ENCODE measurements at places on chromosomes 2 and 18.

DNA sequence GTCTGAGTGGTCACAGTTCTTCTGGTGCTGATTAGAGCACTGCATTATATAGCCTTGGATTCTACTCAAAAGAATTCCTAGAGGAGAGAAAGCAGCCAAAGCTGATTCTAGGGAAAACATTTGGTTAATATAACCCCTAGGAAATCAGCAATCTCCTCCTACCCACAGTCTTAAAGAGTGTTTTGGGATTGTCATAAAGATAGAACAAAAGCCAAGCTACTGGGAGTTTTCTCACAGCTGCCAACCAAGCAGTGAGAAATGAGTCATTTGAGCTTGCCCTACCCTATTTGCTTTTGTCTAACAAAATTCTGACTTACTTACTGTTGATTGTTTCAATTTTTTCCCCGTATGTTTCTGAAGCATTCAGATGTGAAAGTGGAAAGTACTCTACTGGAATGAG, 469.3 kb downstream of the PLCL1 start:
- no peak overlapping the region for H3K27ac ChIP-seq
- H3K36me3 ChIP-seq: no peaks in the 10 kb centered on the region
- no peaks in the 10 kb centered on the region for H3K4me1 ChIP-seq

DNA sequence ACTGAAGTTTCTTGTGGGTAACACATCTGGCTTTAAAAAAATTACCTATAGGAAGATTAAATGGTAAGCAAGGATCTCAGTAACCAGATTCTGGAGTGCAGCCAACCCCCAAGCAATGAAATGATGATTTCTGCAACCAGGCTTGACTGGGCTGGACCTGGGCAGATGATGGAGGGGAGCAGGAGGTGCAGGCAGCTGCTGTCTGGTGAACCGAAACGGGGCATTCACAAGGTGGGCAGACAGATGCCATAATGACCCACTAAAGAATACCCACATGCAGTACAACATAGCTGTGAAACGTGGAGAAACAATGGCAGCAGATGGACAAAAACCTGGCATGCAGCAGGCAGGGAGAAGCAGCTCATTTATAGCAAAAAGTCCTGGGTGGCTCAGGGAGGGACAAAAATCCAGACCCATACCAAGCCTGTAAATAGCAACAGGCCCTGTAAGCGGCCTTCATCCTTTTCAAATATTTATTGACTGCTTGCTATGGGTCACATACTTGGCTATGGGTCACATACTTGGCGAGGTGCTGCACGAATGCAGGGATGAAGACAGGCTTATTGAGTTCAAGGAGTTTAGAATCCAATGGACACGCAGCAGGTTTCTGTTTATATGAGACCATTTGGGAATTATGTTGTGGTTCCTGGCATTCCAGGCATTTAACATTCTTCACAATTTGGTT, 244.7 kb downstream of the HRH4 start:
- no peaks in the 10 kb centered on the region for H3K27me3 ChIP-seq
- H3K36me3 ChIP-seq: no peaks in the 10 kb centered on the region
- no peak overlapping the region for H3K4me3 ChIP-seq
- no peak for DNase-seq

GRCh38 chr2:156719036-156719435, 282.9 kb downstream of the GPD2 start:
- H3K27me3 ChIP-seq: no peaks in the 10 kb centered on the region
- no peak overlapping the region for H3K4me3 ChIP-seq
- H3K27ac ChIP-seq: no peak overlapping the region
- no peaks in the 10 kb centered on the region for H3K4me1 ChIP-seq
- no peak for DNase-seq

DNA sequence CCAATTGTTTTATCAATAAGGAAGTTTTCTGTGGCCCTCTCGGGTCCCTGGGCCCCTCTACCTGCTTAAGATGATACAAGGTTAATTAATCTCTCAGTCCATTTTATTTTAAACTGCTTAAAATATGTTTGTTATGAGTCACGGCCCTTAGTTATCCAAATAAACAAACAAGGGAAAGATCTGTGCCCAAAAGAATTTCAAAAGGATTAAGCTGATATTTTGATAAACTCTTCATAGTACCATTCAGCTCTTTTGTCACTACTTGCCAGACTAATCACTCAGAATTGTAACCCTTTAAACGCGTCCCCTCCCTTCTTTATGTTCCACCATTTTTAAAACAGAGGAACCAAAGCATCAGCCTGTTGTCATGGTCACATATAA, 144.7 kb upstream of the STK17B start:
- no peaks in the 10 kb centered on the region for H3K4me1 ChIP-seq
- no peak overlapping the region for H3K27ac ChIP-seq
- DNase-seq: no peak
- H3K4me3 ChIP-seq: no peak overlapping the region
- H3K27me3 ChIP-seq: no peaks in the 10 kb centered on the region
- no peaks in the 10 kb centered on the region for H3K36me3 ChIP-seq

GRCh38 chr2:222320436-222321395, 21.9 kb upstream of the PAX3 start:
- H3K27me3 ChIP-seq: peaks cover 18% of the 10 kb centered on the region
- peak overlapping the region; percentile 65 for H3K4me3 ChIP-seq
- DNase-seq: no peak
- no peaks in the 10 kb centered on the region for H3K36me3 ChIP-seq
- H3K4me1 ChIP-seq: peaks cover 15% of the 10 kb centered on the region

Measured in thoracic aorta (tissue), 2 donors.